Hematopoietic multipotent progenitor cell treated with erythropoietin and hydrocortisone succinate and interleukin-3 and kit ligand, for 15 days (in vitro differentiated cells): ENCODE measurements at places on chromosomes 2 and 18.

GRCh38 chr2:236159778-236160170 is 8.4 kb downstream of the GBX2 start:
- DNase-seq: no peak

DNA sequence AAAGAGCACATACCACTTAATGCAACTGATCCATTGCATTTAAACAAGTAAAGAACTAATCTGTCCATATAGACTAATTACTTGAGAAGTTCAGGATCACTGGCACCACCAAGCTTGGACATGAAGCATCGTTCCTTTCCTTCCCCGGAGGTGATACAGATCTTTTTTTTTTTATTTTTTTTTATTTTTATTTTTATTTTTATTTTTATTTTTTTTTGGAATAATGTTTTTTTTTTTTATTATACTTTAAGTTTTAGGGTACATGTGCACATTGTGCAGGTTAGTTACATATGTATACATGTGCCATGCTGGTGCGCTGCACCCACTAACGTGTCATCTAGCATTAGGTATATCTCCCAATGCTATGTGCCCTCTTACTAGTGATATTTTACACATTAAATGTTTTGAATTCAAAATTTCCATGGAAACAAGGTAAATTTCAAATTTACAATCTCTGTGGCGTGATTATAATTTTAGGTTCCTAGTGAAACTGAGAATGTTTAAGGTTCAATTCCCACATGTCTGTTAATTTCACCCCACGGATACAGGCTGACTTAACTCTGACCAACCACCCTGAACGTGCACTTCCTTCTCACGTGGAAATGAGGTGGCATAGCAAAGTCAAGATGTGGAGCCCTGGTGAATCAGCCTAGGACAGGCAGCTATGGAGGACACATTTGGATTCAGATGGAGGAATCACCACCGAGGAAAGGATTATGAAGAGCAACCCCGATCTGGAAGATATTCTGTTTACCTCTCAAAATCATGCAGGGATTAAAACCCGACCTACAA is 101.6 kb upstream of the THOC1 start:
- no peak for DNase-seq

GRCh38 chr18:74146756-74147155 is 878 bp downstream of the FBXO15 start:
- no peak for DNase-seq

GRCh38 chr2:163419000-163419830 is 316.6 kb downstream of the FIGN start:
- no peak for DNase-seq

DNA sequence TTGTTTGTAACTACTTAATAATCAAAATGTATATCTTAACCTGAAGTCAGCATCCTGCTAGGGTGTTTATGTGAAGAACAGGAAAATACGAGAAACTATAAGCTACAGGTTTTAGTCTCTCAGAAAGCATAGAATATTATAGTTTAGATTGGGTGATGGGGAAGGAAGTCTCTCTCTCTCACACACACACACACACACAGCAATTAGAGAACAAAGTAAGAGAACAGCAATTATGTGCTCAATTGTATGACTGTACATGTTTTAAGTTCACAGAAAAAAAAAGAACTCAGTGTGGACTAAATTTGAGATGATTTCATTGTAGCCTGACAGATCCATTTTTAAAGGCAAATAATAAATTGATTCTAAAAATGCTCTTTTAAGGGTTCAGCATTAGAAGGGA is 94.3 kb upstream of the ZNF516 start:
- no peak for DNase-seq

GRCh38 chr2:65300761-65301711 is 73.4 kb downstream of the ACTR2 start:
- no peak for DNase-seq

DNA sequence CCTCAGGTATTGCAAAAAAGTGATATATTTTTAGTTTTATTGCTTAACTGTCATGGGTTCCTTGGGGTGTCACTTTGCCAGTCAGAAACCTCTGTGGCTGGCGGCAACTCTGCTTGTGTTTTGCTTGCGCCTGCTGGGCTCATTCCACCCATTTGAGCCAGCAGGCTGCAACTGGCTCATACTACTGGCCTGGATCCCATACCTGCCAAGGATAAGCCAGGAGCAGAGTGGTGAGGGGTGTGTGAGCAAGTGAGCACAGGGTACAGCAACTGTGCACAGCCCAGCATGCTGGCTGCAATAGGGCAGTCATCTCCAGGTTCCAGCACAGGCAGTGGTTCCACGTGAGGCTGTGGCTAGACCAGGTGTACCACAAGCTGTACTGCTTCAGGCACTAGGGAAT is 687.5 kb downstream of the NYAP2 start:
- no peak for DNase-seq

- no peak for DNase-seq
These were observed 7.8 kb upstream of the CNNM3 start for GRCh38 chr2:96808176-96808837.

DNA sequence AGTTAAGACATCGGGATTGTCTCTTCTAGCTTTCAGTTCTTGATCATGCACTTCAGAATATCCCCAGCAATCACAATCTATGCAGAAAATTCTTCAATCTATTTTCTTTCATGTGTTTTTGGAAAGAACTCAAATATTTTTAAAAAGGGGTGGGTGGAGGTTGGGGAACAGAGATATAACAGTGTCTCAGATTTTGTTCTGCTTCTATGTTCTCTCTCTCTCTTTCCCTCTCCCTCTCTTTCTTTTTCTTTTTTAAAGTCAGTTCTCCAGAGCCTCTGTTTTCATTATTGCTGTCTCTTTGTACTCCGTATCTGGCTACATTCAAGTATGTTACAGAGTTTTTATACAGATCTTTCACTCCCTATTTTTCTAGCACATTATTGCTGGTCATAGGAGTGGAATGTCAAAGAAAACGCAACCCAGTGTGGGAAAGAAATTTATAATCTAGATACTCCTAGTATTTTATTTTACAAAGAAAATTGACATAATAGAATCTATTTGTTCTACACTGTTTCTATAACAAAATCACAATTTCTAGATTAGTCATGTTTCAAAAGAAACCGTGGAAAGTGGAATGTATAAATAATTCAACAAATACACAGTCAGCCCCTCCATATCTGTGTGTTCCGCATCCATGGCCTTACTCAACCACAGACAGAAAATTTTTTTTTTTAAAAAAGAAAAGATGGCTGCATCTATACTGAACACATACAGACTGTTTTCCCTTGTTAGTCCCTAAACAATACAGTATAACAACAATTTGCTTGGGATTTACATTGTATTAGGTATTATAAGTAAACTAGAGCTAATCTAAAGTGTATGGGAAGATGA is 11.2 kb upstream of the NEMP2 start:
- no peak for DNase-seq
